ENCODE measurements at places on chromosomes 16 and 17. TPM values are rescaled to one million over a fixed set of nuclear protein-coding genes. Genes with fewer than 3 reads are reported as not detected.

The DRG2 gene
- 32.4 TPM for polyA plus RNA-seq

The ADPRM gene
- 20.9 TPM for polyA plus RNA-seq

The SEC14L1 gene
- polyA plus RNA-seq = 92.5 TPM

The NACA2 gene
- polyA plus RNA-seq = 3.4 TPM

The FOXL1 gene
- 15.4 TPM for polyA plus RNA-seq

The EVI2B gene
- polyA plus RNA-seq = 2.7 TPM

The CHRNE gene
- polyA plus RNA-seq = 1.4 TPM

The TMIGD1 gene
- 0.75 TPM for polyA plus RNA-seq

The PYDC1 gene
- polyA plus RNA-seq = not detected

The PDK2 gene
- polyA plus RNA-seq = 135 TPM

The PIGL gene
- polyA plus RNA-seq = 22.2 TPM

The UNK gene
- 32.0 TPM for polyA plus RNA-seq

The ALDH3A2 gene
- polyA plus RNA-seq = 98.6 TPM

The SLC4A1 gene
- polyA plus RNA-seq = 13.4 TPM

The SMIM36 gene
- polyA plus RNA-seq = 0.06 TPM

The ZNF207 gene
- 221 TPM for polyA plus RNA-seq

The SERPINF2 gene
- polyA plus RNA-seq = 68.0 TPM

The CTRL gene
- 7.0 TPM for polyA plus RNA-seq

The PPL gene
- polyA plus RNA-seq = 31.7 TPM

All from right renal cortex interstitium (tissue), 3 donors.